ENCODE measurements at places on chromosomes 4 and X.
A peak's percentile ranks its signal among the peaks of the same experiment; 100 is the strongest.

DNA sequence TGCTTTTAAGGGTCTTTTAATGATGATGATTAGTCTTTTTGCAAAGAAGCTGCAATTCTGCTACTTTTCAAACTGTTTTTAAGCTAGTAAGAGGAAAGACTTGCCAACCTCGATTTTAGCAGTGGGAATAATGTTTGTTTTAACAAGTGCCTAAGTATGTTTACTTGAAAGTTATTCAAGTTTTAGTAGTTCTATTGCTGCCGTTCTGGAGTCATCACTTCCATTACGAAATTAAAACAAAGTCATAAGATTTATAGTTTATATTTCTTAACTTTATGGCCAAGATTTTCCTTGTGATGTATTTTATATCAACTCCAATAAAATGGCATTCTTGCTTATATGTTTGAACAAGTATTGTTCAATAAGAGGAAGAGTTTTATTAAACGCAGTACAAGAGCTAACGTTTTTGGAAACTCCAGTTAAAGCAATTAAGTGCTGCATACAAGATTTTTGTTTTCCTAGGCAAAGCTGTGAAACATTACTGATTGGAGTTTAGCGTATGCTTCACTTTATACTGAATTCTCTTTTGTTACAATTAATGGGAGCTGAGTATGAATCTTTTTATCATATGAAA lies 211.3 kb downstream of the TENM3 start:
- no peak for DNase-seq
- no peak overlapping the region for H3K4me3 ChIP-seq
- no peaks in the 10 kb centered on the region for H3K27me3 ChIP-seq
- no peaks in the 10 kb centered on the region for H3K36me3 ChIP-seq
- H3K4me1 ChIP-seq: no peaks in the 10 kb centered on the region

DNA sequence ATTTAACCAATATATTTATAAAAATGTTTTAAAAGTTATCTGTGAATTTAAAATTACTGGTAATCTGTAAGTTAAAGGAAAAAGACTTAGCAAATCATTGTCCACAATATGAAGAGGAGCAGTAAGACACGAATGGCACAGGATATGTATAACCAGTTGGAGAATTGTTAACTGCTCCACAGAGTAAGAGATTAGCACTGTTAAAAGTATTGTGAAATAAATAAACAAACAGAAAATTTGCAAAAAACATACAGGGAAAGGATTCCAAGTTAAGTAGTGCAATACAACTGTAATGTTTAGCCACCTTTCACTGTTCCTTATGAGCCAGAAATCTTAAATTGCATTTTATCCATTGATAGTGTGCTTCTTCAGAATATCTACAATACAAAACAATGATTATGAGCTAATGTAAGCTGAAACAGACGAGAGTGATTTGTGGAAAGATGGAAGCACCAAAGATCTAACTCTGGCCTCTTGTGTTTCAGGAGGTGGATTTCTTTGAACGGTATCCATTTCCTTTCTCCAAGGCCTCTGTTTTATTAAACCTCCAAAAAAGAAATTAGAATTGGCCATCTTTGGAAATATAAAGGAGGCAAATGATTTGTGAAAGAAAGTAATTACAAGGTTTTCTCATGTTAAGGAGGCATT lies 188.4 kb downstream of the UNC5C start:
- H3K27ac ChIP-seq: no peak overlapping the region
- H3K27me3 ChIP-seq: no peaks in the 10 kb centered on the region
- DNase-seq: no peak
- peaks cover 3% of the 10 kb centered on the region for H3K36me3 ChIP-seq

DNA sequence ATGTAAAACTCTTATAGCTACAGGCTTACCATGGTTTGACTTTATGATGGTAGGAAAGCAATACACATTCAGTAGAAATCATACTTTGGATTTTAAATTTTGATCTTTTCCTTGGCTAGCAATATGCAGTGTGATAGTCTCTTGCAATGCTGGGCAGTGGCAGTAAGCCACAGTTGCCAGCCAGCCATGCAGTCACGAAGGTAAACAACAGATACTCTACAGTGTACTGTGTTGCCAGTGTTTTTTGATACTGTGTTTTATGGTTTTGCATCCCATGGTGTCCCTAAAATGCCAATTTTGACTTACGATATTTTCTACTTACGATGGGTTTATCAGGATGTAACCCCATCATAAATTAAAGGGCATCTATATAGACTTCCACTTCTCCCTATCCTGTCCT lies 24.8 kb upstream of the KLF3 start:
- H3K27me3 ChIP-seq: no peaks in the 10 kb centered on the region
- no peaks in the 10 kb centered on the region for H3K36me3 ChIP-seq
- H3K27ac ChIP-seq: no peak overlapping the region
- DNase-seq: no peak
- no peaks in the 10 kb centered on the region for H3K4me1 ChIP-seq

GRCh38 chr4:151143162-151143561 lies 43.7 kb downstream of the RPS3A start:
- H3K27ac ChIP-seq: no peak overlapping the region
- H3K27me3 ChIP-seq: no peaks in the 10 kb centered on the region
- no peak for DNase-seq
- H3K36me3 ChIP-seq: peaks cover 4% of the 10 kb centered on the region
- H3K4me1 ChIP-seq: no peaks in the 10 kb centered on the region

- no peaks in the 10 kb centered on the region for H3K4me1 ChIP-seq
- H3K27me3 ChIP-seq: no peaks in the 10 kb centered on the region
Measured at GRCh38 chrX:109775386-109775785, 42.3 kb upstream of the ACSL4 start.

DNA sequence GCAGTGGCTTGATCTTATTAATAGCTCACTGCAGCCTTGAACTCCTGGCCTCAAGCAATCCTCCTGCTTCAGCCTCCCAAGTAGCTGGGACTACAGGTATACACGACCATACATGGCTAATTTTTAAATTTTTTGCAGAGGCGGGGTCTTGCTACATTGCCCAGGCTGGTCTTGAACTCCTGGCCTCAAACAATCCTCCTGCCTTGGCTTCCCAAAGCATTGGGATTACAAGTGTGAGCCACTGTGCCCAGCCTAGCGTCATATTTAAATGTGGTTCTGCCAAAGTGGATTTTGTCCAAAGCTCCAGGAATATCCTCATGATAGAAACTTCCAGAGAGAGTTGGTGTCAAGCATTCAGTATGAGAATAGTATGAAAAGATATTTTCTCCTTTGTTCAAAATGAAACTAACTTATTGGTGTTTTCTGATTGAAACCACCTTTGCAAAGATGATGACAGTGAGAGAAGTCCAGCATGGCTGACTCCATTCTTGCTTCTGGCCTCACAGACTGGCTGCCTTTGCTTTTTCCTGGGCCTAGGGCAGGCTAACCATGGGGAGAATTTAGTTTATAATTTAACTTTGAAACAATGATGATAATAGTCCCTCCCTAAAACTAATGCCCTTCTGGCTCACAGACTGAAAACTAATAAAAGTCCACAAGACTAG lies 129.0 kb downstream of the C4orf51 start:
- H3K4me3 ChIP-seq: no peak overlapping the region
- no peak for DNase-seq
- peaks cover 7% of the 10 kb centered on the region for H3K4me1 ChIP-seq
- peaks cover 9% of the 10 kb centered on the region for H3K36me3 ChIP-seq
- H3K27ac ChIP-seq: peak overlapping the region; percentile 88

DNA sequence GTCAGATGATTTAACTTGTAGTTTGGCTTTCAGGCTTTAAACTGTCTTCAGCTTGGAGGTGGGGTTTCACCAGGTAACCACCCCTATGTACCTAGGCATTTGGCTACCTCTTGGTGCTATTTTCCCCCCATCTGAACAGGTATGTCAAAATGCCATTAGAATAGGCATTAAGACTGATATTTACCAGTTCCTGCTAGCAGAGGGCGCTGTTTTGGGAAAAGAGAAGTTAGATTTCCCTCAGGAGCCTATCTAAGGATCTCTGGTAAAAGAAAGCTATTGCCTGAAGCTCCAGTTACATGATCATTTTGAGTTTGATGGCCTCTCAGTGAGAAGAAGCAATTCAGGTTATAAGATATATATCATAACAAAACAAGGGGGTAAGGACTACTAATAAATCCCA lies 879.1 kb downstream of the SH3BGRL start:
- H3K27ac ChIP-seq: no peak overlapping the region
- no peaks in the 10 kb centered on the region for H3K27me3 ChIP-seq
- no peak for DNase-seq
- no peaks in the 10 kb centered on the region for H3K4me1 ChIP-seq
- no peak overlapping the region for H3K4me3 ChIP-seq
- no peaks in the 10 kb centered on the region for H3K36me3 ChIP-seq

- no peak overlapping the region for H3K27ac ChIP-seq
- no peaks in the 10 kb centered on the region for H3K36me3 ChIP-seq
- no peaks in the 10 kb centered on the region for H3K4me1 ChIP-seq
Measured at GRCh38 chr4:126526335-126526734, 1106.4 kb upstream of the INTU start.

DNA sequence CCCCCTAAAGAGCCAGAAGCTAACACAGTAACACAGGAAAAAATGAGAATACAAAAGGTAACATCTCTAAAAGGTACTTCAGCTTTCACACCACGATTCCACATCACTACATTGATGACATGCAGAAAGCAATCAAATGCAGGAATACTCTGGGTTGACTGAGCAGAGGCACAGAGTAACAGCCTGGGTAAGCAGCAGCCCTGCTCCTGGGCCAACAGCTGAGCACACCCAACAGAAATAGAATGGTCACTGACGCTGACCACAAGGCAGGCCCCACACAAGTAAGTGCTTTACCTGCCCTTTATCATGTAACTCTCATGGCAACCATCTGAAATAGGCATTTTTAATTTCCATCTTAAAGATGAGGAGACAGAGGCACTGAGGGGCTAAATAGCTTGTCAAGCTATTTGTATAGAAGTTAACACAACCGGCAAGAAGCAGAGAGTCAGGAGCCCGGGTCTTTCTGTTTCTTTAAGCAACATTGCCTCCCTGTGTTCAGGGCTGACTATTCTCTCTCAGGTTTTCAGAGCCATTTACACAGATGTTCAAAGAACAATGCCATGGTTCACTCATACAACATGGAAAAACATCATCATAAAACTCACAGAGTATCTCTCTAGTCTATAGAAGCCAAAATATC lies 168.9 kb downstream of the ZNF674 start:
- H3K27ac ChIP-seq: no peak overlapping the region
- H3K4me3 ChIP-seq: no peak overlapping the region
- no peaks in the 10 kb centered on the region for H3K27me3 ChIP-seq

Data from trophoblast cell (in vitro differentiated cells and primary cell).